ENCODE measurements at places on chromosomes 2 and 18.

- no peak for DNase-seq
Observed at GRCh38 chr2:143357966-143358365, 228.7 kb downstream of the ARHGAP15 start.

DNA sequence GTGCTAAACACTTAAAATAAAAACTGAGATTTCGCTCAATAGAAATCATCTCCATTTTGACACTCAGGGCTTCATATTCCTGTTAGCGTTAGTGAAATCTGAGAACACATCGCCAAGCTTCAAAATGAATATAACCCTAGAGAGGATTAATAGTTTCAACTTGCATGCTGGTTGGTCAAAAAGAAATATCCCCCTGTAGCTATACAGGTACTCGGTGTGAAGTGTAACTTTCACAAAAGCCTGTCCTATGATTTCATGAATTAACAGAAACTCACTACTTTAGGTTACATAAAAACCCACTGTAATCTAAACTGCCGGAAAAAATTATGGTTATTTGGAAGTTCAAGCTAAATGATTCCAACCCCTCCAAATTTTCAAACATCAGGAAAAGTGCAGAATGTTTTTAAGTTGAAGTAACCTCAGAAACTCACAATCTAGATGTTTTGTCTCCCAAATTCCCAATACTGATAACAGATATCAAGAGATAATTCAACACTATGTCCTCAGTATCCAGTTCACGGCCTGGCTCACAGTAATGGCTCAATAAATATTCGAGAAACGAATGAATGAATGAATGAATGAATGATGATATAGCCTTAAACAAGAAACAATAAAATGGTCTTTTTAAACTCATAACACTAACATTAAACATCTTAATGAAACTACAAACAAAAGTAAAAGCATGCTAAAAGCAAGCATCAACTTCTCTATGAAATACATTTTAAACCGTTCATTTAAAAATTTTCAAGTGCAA lies 2.5 kb downstream of the TLK1 start:
- DNase-seq: no peak

- DNase-seq: no peak
Observed at GRCh38 chr2:223102040-223102400, 50.0 kb downstream of the KCNE4 start.

- DNase-seq: no peak
Observed at GRCh38 chr18:23740105-23740830, 51.0 kb downstream of the LAMA3 start.

GRCh38 chr2:28904802-28905457 lies 10.5 kb downstream of the WDR43 start:
- DNase-seq: no peak

GRCh38 chr2:133389569-133389968 lies 178.7 kb downstream of the NCKAP5 start:
- no peak for DNase-seq

DNA sequence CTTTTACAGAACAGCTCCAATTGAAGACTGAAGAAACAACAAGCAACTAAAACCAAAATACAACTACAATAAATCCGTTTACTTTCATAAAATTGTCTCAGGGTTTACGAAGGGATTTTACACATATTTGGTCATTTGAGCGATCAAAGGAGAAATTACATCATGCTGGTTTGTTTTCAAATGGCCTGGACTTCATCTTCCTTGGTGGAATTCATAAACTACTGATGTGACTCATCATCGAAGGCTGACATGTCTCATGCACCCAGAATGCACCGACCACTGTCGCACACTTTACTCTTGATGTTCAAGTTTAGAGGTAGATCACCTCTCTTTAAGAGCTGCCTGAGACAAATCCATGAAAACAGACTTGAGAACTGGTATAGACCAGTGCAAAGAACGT lies 25.6 kb upstream of the PMAIP1 start:
- no peak for DNase-seq

GRCh38 chr2:16092861-16093638 lies 152.7 kb downstream of the MYCN start:
- DNase-seq: no peak

- no peak for DNase-seq
Observed at GRCh38 chr2:54350426-54350825, 94.4 kb upstream of the TSPYL6 start.

DNA sequence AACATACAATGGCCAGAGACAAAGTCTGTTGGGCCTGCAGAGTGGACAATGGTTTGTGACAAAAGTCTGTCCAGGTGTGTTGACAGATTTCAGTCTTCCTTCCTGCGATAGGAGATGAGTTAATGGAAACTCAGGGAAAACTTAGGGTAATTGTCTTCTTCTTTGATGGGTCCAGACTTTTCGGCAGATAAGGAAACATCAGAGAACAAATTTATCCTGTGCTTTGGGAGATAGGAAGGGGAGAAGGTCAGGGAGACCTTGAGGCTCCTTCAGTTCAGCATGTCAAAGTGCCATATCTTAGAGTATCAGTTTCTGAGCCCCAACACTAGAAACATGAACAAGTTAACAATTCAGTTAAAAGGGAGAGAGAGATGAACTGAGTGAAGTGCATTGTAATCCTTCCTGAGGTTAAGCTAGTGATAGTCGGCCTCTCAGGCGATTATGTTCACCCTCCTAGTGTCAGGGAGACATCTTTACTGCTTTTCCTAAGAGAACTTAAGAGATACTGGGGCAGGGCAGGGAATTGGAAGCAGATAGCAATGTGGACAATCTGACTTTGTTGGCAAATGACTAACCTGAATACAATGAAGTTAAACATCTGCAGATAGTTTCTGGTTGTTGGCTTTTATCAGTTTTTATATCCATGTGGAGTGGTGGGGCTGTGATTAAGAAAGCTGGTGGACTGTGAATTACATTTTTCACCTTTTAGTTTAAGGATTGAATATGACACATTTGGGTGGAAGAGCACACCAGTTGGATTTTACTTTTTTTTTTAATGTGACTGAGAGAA lies 248.8 kb upstream of the FN1 start:
- no peak for DNase-seq

DNA sequence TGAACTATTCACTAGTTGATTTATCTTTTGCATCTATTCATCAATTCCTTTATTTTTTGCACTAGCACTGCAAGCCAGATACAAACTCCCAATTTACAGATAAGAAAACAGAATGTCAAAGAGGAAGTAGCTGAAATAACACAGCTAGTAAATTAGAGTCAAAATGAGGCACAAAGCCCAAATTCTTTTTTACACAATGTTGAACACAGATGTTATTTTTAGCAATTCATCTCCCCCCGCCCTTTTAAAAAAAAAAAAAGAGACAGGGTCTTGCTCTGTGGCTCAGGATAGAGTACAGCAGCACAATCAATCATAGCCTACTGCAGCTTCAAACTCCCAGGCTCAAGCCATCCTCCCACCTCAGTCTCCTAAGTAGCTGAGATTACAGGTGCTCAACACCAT lies 127.8 kb downstream of the CCBE1 start:
- DNase-seq: no peak

DNA sequence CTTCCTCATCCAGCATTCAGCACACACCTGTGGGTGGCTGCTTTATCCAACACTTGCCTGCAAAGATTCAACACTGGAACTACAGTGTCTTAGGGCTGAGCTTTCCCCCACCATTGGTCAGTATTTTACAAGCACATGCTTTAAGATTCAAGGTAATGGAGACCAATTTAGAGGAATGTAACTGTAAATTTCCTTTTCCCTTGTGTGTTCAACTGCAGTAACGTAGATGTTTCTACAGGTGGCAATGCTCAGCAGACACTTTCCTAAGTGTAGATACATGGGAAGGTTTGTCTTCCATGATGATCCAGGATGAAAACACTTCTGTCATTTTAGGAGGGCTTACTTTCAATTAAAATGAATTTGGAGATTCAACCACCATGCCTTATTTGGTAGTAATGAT lies 143.6 kb upstream of the PXDN start:
- no peak for DNase-seq

DNA sequence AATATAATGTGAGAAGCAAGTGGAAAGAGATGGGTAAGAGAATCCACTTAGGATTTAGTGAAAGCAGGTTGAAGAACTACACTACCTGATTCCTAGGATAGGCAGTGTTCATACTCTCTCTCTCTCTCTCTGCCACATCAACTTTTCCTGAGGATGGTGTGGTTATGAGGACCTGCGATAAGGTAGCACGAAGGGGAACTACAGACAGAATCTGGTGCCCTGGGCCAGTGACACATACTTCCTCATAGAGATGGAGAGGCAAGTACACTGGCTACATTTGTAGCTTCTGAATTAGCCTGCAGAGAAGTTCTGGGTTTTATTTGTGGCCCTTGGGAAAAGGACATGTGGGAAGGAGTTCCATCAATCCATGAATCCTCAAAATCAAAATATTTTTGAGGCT lies 44.5 kb downstream of the PTH2R start:
- no peak for DNase-seq

DNA sequence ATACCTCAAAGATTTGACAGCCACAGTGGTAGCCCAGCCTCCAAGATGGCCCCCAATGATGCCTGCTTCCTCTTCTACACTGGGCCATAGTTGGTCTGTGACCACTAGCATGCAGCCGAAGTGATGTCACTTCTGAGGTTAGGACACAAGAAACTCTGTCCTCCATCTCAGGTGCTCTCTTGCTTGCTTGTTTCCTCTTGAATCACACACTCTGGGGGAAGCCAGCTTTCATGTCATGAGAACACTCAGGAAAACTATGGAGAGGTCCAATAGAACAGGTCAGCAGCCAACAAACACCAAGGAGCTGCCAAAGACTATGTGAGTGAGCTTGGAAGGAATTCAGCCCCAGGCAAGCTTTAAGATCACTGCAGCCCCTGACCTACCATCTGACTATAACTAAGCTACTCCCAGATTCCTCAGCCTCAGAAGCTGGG lies 3.3 kb upstream of the ADAM17 start:
- DNase-seq: no peak

DNA sequence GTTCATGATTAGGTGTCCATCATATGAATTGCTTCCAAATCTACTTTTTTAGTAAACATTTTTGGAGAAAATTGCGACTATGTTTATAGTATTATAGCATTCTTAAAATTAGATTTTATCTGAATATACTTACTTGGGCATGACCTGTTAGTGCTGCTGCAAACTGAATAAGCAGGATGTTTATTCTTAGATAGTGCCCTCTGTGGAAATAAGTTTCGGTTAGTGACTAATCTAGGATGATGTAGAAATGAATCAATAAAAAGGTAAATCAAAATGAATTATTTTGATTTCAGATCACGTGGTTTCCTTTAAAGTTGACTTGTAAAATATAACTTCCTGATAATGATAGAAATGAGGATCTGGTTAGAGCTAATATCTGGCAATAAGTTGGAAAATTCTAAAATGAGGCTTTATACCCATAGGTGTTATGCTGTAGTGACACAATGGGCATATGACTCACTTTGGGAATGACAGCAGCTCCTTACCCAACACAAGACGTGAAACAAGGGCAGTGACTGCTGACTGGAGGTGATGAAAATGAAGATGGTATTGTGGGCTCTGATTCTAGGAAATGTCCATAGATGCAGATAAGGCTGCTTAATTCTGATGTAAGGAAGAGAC lies 165.8 kb upstream of the TCF4 start:
- no peak for DNase-seq

- no peak for DNase-seq
Observed at GRCh38 chr2:239640676-239641578, 240.1 kb upstream of the HDAC4 start.

DNA sequence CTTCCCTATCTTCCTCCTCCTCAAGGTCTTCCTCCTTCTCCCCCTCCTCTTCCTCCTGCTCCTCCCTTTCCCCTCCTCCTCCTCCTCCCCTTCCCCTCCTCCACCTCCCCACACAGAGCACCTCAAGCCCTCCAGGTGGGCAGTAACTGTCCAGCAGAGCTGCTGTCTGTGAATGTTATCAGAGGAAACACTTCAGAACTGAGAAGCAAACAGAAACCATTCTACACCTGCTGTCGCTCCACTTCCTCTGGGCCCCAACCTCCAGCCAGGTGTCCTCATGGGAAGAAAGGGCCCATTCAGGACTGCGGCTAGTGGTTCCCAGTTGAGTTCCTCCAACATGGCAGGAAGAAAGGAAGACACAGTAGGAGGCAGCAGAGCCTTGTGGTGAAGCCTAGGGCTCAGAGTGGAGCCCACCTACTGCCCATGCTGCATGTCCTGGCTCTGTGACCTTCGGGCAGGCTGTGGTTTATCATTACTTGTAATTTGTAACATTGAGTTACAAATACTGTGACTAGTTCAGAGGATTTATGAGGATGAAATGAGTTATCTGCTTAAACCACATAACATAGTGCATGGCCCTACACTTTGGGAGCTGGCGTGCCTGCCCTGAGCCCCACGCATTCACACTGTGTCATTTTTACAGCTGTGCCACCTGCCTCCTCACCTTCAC lies 165.9 kb upstream of the ID2 start:
- DNase-seq: peak; percentile 49

- DNase-seq: no peak
Observed at GRCh38 chr2:172119089-172119488, 16.4 kb upstream of the DLX2 start.

DNA sequence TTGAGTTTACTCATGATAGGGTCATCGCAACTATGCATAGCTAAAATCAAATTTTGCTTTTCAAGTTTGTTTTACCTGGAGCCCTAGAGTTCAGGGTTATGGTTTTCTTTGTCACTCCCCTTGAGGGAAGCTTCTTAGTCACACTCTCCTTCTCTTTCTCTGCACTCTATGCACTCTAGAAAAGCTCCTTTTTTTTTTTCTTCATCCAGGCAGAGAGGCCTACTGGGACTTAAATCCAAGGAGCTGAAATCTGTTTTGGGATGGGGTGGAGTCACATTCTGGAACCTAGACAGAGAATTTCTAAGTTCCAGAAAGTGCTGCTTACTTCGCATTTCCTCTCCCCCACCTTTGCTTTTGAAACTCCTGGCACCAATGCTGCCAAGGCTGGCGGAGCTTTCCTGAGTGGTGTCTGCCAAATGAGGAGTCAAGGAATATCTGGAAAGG lies 19.1 kb upstream of the IL18R1 start:
- no peak for DNase-seq

DNA sequence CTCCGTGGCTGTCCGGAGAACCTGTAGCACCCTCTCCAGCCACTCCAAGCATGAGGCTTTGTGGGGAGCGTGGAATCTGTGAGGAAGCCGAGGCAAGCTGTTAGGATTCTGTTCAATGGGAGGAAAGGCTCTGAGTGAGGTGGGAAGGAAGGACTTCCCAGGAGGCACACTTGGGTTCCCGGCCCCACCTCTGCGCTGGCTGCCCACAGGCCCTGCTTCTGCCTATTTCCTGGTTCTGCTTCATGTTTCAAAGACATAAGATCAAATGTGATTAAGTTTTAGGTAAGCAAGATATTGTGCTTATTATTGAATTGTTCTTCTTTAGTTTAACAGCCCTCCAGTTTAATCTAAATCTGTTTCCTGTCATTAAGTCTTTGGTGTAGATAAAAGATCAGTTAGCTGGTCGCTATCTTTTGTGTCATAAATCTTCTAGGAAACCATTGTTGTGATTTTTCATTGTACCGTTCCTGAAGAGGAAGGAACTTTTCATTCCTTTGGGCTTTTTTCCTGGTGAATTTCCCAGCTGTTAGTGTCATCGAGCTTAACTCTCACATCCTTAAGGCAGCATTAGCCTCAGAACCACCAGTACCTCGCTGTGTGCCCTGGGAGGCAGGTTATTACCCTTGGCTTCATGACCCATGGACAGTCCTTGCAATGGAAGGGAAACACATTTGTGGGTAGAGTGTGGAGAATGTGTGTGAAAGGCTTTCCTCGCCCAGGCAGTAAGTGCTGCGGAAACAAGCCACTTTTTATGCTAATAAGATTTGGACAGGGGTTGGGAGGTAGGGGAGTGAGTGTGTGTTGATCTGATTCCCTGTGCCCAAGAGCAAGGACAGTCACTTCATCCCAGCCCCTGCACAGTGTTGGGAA lies 61.9 kb upstream of the ALPP start:
- DNase-seq: no peak
